Endothelial cell (in vitro differentiated cells): ENCODE measurements at places on chromosomes 12 and 14. TPM values are rescaled to one million over a fixed set of nuclear protein-coding genes. Genes with fewer than 3 reads are reported as not detected.

Gene PLA2G1B
- not detected for total RNA-seq

Gene GSG1
- 0.46 TPM for total RNA-seq

Gene INHBE
- total RNA-seq: not detected

Gene SALL2
- 38.4 TPM for total RNA-seq

Gene NAA30
- 45.7 TPM for total RNA-seq

DNA sequence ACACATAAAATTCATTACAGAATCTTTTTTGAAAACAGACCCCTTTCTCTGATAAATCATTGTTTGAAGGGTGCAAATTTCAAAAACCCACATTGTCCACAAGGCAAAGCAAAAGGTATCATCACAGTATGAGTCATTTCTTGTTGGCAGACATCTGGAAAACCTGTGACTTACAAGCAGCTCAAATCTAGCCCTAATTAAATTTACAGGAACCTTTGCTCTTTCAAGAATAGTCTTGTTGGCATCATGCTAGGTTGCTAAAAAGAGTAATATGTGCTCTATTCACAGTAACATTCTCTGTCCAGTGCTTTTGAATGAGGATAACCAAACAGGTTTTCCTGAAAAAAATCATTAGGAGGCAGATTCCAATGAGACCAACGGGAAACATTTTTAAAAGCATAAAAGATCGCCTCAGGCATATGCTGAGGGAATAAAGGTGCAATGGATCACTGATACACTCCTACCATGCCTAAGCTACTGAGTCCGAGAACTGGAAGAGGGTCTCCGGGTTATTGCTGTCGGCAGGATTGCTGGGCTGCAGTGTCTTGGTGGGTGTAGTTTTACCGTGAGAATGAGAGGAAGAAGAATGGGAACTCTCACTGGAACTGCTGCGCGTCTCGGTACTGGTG is 55.5 kb upstream of the TTC7B start:
- H3K4me1 ChIP-seq: peaks cover 4% of the 10 kb centered on the region
- H3K27me3 ChIP-seq: no peaks in the 10 kb centered on the region
- peaks cover 18% of the 10 kb centered on the region for H3K36me3 ChIP-seq
- no peak for DNase-seq
- no peak overlapping the region for H3K4me3 ChIP-seq
- H3K27ac ChIP-seq: no peak overlapping the region

DNA sequence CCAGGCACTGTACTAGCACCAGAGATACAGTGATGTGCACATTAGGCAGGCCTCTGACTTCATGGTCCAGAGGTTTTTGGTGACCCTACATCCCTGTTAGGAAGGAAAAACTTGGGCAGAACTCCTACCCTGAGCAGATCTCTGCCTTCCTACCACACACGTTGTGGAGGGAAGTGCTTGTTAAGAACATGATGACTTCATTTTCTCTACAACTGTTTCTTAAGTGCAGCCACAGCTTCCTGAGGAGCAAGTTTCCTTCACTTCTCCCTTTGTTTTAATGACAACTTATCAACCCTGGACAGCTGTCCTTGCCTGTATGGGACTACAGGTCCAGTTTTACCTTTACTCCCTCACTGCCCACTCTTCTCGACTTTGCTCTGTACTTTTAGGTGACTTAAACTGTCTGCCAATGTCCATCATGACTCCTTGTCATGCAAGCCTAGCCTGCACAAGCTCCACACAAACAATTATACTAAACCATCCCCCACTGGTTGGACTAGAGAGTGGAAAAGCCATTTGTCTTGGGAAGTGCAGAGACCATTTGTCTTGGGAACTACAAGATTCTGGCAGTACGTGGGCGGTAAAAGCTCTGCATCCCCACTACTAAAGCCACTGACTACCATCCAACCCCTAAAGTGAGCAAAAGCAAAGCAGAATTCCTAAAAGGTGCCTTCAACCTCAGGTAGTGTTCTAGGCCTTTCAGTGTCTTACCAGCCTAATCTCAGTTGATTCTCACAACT is 359.8 kb downstream of the EGLN3 start:
- no peak for DNase-seq
- H3K27me3 ChIP-seq: no peaks in the 10 kb centered on the region
- H3K36me3 ChIP-seq: no peaks in the 10 kb centered on the region
- H3K4me3 ChIP-seq: no peak overlapping the region

DNA sequence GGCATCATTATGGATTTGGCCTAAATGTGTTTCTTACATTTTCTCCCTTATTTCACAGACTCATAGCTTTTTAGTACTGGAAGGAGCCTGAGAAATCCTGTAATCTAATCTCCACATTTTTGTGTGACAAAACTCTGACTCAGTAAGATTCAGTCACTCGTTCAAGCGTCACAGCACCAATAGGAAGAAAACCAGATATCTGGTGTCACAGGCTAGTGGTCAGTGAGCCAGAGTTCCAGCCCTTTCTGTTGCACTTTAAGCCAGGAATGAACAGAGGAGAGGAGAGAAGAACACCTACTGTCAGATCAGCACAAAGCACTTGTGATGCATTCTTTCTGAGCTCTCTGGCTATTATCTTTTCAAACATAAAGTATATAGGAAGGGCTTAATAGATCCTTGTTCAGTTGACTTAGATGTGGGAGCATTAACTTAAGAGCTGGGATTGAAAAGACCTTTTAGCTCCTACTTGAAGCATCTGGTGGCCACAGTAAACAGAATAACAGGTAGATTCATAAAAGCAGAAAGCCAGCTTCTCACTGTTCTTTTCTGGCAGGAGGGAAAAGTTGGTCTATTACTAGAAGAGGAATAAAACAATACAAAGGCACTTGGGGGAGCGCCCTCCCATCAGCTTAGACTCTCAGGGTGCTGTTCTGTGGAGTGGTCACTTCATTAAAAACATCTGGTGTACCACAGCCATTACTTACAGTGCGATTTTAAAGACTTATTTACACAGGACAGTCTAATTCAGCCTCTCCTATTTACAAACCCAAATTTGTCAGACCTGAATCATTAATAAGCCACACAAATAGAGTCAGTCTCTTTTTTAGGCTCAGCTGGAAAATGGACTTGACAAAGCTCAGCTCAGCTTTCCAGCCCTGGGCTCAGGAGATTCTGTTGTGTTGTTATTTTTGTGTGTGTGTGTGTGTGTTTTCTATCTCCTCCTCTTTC is 12.2 kb upstream of the NID2 start:
- H3K4me3 ChIP-seq: no peak overlapping the region
- no peak overlapping the region for H3K27ac ChIP-seq
- DNase-seq: no peak

- H3K36me3 ChIP-seq: no peaks in the 10 kb centered on the region
- no peak overlapping the region for H3K27ac ChIP-seq
- H3K4me1 ChIP-seq: peaks cover 13% of the 10 kb centered on the region
Observed at GRCh38 chr12:19194963-19195362, 65.4 kb downstream of the PLEKHA5 start.

GRCh38 chr12:117009759-117010158 is 89.5 kb downstream of the TESC start:
- no peak overlapping the region for H3K4me3 ChIP-seq
- DNase-seq: no peak
- no peak overlapping the region for H3K27ac ChIP-seq
- peaks cover 16% of the 10 kb centered on the region for H3K4me1 ChIP-seq
- H3K27me3 ChIP-seq: no peaks in the 10 kb centered on the region

- H3K27ac ChIP-seq: no peak within 1 kb of the TSS
- peak within 1 kb of the TSS; percentile 86 for H3K4me3 ChIP-seq
- peaks cover 15% of the 10 kb centered on the region for H3K27me3 ChIP-seq
- H3K36me3 ChIP-seq: peaks cover 4% of the 10 kb centered on the region
Observed at GRCh38 chr14:93788293-93788542, at the start of gene PRIMA1. PRIMA1 (minus strand) TSS chr14:93788485; CDS start chr14:93787718, 767 bp downstream.
